ENCODE measurements at places on chromosomes 5 and 9. TPM values are rescaled to one million over a fixed set of nuclear protein-coding genes. Genes with fewer than 3 reads are reported as not detected.

Gene FOXD4L6
- total RNA-seq = not detected

Gene RLN2
- not detected for total RNA-seq

- DNase-seq = no peak
Observed at GRCh38 chr9:34650816-34651215, 1.2 kb upstream of the IL11RA start.

DNA sequence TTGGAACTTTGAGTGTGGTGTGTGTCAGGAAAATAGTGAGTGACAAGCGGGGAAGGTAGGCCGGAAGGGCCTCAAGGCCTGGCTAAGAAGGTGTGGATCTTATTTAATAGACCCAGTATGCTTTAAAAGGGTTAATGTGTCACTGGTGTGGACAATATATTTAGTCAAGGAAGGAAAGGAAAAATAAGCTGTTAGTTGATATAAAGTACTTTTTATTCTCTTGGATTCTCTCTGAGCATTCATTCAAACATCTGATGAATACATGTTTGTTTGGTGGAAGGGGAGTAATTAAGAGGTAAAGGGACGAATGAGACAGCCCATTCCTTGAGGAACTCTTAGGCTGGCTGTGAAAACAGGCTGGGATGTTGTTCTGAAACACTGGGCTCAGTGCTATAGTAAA is 98.9 kb downstream of the MELK start:
- DNase-seq = no peak

Gene OR1L4
- total RNA-seq = not detected

Gene PCDHGA12
- total RNA-seq = 10.9 TPM

DNA sequence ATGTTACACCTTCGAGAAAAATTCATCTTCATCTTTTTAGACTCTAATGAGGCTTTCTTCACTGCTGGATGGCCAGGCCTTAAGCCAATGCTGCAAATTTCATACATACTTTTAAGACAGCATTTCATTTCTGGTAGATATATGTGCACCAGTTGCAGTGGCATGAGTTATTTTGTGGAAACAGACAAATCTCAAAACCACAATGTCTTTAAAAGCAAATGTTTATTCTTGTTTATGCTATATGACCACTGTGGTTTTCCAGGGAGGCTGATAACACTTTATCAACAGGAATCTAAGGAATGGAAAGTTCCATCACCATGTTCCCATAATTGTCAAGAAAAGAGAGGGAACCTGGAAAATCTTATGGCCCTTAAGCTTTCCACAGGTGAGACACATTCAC is 27.7 kb downstream of the CDH9 start:
- DNase-seq = no peak

Gene CRAT
- 55.4 TPM for total RNA-seq

- peak; percentile 79 for DNase-seq
Observed at GRCh38 chr9:113682297-113682771, 193.8 kb upstream of the ZNF618 start.

Gene QSOX2
- 11.7 TPM for total RNA-seq

DNA sequence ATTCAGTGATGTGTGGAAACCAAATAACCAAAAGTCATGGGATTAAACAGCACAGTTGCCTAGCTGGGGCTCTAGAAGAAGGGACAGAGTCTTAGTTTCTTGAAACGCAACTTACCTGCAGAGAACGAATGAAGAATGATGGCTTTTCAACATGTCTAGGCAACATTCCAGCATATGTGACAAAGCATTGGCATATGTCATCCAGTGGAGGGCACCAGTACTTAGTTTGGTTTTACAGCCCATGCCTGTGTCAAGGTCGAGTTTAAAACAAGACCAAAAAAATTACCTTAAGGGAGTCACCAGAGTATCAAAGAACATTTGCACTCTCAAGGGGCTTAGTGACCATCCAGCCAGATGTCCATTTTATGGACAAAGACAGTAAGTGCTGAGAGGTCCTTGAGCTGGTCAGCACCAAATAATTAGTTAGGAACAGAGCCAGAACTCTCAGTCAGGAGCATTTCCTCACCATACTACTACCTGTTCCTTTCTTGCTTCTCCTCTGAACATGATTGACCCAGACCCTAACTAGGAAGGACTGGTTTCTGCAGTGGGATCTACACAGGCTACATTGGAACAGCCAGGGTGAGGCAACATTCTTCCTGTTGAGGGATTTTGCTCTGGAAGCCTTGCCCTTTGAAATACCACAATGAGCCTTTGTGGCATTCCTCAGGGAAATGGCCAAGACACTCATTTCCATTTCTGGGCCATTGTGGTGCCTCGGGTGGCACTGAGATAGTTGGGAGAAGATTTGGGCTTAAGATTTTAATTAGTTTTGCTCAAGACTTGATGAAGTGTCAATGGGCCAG is 75.4 kb upstream of the ANKH start:
- DNase-seq = peak; percentile 63

DNA sequence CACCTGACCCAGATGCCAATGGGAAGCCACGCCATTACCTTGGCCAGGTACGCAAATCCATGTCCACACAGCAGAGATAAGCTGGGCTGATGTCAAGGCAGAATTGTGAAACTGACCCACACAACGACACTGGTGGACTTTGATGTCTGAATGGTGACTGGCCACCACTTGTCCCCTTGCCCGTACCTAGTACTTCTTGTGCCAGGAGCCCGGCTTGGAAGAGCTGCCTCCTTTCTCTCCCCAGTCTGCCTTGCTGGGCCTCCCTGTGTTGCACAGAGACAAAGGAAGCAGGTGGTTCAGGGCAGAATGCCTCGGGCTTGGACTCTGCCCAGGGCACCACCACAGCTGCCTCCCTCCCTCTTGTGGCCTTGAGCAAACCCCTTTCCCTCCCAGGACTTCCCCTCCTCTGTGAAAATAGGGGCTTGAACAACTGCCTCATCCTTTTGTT is 23.3 kb downstream of the PTGES2 start:
- no peak for DNase-seq

GRCh38 chr5:143801252-143801939 is 10.6 kb upstream of the HMHB1 start:
- DNase-seq = no peak

- no peak for DNase-seq
Observed at GRCh38 chr5:79929095-79929494, 62.0 kb downstream of the MTX3 start.

DNA sequence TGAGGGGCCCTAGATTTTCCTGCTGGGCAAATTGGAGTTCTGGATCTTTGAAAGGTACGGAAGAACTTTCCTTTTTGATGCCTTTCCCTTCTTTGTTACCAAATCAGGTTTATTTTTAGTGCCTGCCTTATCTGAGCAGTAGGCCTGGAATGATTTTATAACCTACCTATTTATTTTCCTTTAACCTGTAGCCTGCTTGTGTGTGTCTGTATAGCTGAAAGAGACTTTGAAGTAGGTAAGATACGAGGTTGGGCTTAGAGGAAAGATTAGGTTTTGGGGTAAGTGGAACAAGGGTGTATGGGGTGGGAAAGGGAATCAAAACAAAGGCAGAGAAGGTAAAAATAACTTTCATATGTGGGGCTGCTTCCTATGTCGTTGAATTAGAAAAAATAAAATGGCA is 211.2 kb downstream of the CD180 start:
- no peak for DNase-seq

- peak; percentile 33 for DNase-seq
Observed at GRCh38 chr9:14256588-14256987, 57.4 kb downstream of the NFIB start.

Gene TEX48
- not detected for total RNA-seq

Gene TMEM232
- total RNA-seq = 1.3 TPM

DNA sequence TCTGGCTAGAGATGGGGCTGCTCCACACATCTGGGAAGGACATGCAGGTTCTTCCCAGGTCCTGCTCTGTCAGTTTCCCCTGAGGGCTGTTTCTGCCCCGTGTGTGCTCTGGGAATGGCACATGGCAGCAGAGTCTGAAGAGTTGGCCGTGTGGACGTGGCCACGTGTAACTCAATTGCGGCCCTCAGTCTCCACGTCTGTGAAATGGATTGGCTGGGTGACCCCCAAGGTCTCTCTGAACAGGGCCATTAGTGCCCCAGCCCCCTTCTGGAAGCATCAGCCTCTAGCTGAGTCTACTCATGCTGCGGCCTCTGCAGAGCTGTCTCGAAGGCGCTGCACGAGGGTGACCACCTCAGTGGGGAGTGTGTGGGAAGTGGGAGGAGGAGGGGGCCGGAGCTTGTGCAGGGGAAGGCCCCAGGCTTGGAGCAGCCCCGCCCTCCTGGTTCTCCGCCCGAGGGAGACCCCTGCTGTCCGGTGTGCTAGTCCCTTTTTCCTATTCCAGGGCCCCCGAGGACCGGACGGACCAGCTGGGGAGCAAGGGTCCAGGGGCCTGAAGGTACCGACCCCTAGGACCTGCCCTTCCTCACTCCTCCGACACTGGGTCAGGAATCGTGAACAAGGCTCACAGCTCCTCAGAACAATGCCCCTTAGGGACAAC is 58.9 kb upstream of the ORM1 start:
- no peak for DNase-seq

GRCh38 chr5:14341571-14342230 is 198.6 kb downstream of the TRIO start:
- no peak for DNase-seq

GRCh38 chr5:149878371-149878770 is 66.2 kb downstream of the PDE6A start:
- DNase-seq = no peak

GRCh38 chr5:76819851-76820525 is 1.2 kb downstream of the F2RL1 start:
- no peak for DNase-seq

Measured in GM23248 (cell line).